Fibroblast of lung (primary cell): ENCODE measurements at places on chromosomes 5 and 9. TPM values are rescaled to one million over a fixed set of nuclear protein-coding genes. Genes with fewer than 3 reads are reported as not detected.
A peak's percentile ranks its signal among the peaks of the same experiment; 100 is the strongest.

COL15A1 gene
- 13.3 and 15.9 TPM in 2 replicates for polyA plus RNA-seq

CDX1 gene
- 0.09 and 1.8 TPM in 2 replicates for polyA plus RNA-seq

DOCK2 gene
- 1.1 and 1.3 TPM in 2 replicates for polyA plus RNA-seq

HEXB gene
- polyA plus RNA-seq = 203 and 254 TPM in 2 replicates

LHX6 gene
- polyA plus RNA-seq = 0.09 TPM in 1 of 2 replicates, not detected in the other

AGTPBP1 gene
- polyA plus RNA-seq = 6.8 and 10.6 TPM in 2 replicates

IFNA21 gene
- polyA plus RNA-seq = not detected in 2 replicates

PCDHGA4 gene
- 3.1 and 6.4 TPM in 2 replicates for polyA plus RNA-seq

TNFSF15 gene
- polyA plus RNA-seq = 0.11 and 0.76 TPM in 2 replicates

MTAP gene
- 20.0 and 31.1 TPM in 2 replicates for polyA plus RNA-seq

DNA sequence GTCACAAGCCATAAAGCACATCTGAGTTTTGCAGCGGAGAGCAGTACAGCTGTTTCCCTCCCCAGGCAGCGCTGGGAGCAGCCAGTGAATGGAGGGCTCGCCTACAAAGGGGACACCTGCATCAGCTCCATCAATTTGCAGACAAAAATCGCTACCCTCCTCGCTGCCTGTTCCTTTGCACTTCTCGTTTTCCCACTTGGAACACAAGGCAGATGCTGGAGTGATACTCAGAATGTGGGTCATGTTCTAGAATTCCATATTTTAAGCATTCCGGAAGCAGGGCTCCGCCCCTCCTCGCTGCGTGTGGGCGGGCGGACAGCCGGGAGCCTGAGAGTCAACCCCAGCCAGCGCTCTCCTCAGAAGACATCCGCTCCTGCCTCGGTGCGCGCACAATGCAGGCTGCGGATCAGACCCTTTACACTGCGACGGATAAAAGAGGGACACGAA is 92.1 kb downstream of the LMNB1 start:
- no peaks in the 10 kb centered on the region for H3K4me1 ChIP-seq
- DNase-seq = peak; percentile 49
- H3K27me3 ChIP-seq = no peaks in the 10 kb centered on the region
- no peaks in the 10 kb centered on the region for H3K36me3 ChIP-seq
- no peak overlapping the region for H3K27ac ChIP-seq

GRCh38 chr9:121567500-121568342 is 68.1 kb upstream of the GGTA1 start:
- peak overlapping the region; percentile 69 for H3K27ac ChIP-seq
- H3K4me3 ChIP-seq = no peak overlapping the region
- H3K4me1 ChIP-seq = peaks cover 31% of the 10 kb centered on the region

DNA sequence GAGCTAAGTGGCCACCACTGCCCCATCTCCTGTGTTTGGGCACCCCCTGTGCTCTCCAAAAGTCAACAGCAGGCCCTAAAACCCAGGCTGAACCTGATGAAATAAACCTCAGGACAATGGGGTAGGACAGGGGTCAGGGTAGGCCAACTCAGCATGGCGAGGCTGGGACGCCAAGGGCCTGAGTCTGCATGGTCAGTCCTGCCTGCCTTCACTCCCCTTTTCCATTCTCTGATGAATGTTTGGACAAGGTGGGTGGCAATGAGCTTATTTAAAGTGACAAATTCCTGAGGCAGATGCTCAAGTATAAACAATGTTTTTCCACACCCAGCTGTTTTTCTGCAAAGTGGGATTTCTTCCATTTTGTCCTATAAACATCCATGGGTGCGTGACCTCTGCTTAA is 47.2 kb upstream of the CXCL14 start:
- H3K4me3 ChIP-seq = no peak overlapping the region
- H3K36me3 ChIP-seq = no peaks in the 10 kb centered on the region
- no peaks in the 10 kb centered on the region for H3K4me1 ChIP-seq
- no peaks in the 10 kb centered on the region for H3K27me3 ChIP-seq
- DNase-seq = no peak

DNA sequence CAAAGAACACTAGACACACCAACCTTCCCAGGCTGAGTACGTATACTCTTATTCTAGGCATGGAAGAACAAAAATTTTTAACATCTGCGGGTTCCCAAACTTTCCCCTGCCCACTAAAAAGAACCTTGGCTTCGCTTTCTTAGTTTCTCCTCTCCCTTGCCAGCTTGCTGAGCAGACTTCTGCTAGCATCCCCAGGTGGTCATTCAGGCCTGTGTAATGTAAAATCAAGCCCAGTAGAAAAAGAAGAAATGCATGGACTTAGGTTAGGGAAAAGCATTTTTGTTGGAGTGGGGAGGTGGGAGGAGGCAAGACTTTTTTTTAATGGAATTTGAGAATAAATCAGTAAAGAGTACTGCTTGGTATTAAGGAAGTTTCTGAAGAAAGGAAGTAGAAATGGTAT is 331.0 kb upstream of the TLE4 start:
- H3K36me3 ChIP-seq = no peaks in the 10 kb centered on the region
- no peaks in the 10 kb centered on the region for H3K4me1 ChIP-seq
- no peak overlapping the region for H3K4me3 ChIP-seq
- no peaks in the 10 kb centered on the region for H3K27me3 ChIP-seq
- DNase-seq = no peak

GRCh38 chr5:79183011-79183410 is 52.9 kb upstream of the JMY start:
- H3K4me1 ChIP-seq = no peaks in the 10 kb centered on the region
- no peak overlapping the region for H3K4me3 ChIP-seq

DNA sequence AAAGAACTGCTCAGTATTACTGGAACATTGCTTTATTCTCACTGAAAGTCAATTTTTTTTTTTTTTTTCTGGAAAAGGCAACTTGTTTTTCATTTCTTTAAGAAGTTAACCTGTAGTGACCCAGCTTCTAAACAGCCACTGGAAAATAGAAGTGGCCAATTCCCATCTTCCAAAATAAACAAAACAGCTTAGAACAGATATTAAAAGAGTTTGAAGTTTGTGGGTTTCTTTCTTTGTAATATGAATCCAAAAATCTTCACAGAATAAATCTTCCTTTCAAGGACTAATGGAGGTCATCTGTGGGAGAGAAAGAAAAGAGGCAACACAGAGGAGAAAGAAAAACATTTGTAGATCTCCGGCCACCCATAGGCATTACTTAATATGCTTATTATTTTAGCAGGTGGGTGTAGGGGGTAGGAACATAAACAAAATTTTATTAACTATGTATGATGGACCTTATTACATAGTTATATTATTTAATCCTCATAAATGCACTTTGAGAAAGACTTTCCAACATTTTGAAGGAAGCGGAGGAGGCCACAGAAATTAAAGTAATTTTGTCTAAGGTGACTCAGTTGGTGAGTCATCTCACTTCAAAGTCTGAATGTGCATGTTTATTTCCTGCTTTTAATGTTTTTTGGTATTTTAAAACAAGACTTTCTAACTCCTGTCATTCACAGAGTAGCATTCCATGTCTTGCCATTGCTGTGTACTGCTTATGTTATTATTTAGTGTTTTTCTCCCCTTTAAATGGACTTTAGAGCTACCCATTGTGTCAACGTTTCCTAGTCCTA is 1791.8 kb upstream of the WWC1 start:
- no peak overlapping the region for H3K4me3 ChIP-seq
- DNase-seq = no peak
- no peaks in the 10 kb centered on the region for H3K36me3 ChIP-seq
- no peaks in the 10 kb centered on the region for H3K27me3 ChIP-seq
- H3K4me1 ChIP-seq = no peaks in the 10 kb centered on the region
- H3K27ac ChIP-seq = no peak overlapping the region

- DNase-seq = peak; percentile 9
- no peak overlapping the region for H3K4me3 ChIP-seq
- H3K4me1 ChIP-seq = no peaks in the 10 kb centered on the region
Observed at GRCh38 chr5:155726267-155726666, 600.7 kb upstream of the SGCD start.

DNA sequence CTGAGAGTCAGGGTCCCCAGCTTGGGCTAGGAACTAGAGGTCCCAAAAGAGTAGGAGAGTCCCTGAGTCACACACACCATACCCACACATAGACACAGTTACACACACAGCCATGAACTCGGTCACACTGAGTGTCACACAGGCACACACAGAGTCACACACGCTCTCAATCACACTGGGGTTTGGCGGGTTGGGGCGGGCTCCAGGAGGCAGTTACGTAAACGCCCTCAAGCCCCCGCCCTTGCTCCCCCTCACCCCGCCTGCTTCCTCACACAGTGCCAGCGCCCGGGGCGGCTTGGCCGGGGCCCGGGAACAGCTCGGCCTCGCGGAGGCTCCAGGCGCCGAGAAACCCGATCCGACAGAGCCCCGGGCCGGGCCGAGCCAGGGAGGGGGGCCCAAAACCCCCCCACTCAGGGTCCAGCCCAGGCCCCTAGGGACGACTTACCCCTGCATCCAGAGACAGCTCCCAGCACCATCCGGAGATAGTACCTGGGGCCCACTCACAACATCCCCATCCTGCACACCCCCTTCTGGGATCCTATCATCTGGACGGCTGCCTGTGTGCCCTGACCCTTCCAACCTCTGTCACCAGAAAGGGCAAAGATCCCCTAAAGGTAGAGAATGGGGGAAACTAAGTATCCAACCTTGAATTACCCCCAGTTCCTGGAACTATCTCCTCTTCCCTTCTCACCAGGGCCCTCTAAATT is 3.5 kb upstream of the CNTFR start:
- H3K4me1 ChIP-seq = no peaks in the 10 kb centered on the region
- H3K27me3 ChIP-seq = peaks cover 52% of the 10 kb centered on the region
- no peaks in the 10 kb centered on the region for H3K36me3 ChIP-seq
- no peak for DNase-seq
- no peak overlapping the region for H3K27ac ChIP-seq

DNA sequence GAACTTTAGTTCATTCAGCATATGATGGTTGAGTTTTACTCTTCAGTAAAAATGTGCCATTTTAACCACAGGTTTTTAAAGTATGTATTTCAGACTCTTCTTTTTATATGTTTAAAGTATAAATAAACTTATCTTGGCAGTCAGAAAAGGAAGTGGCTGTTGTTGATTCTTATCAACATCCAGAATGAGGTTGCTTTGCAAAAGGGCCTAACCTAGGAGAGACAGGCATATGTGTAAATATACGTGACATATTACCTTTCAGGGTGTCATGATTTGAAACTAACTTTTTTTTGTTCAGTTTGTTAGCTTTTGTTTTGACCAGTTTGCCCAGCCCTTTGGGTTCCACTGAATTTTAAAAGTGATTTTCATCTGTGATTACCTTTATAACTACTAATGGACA is 7.4 kb downstream of the SMARCA2 start:
- no peaks in the 10 kb centered on the region for H3K36me3 ChIP-seq
- no peak overlapping the region for H3K4me3 ChIP-seq
- peaks cover 7% of the 10 kb centered on the region for H3K4me1 ChIP-seq
- H3K27ac ChIP-seq = no peak overlapping the region

- H3K27ac ChIP-seq = peak overlapping the region; percentile 69
- no peak for DNase-seq
Observed at GRCh38 chr9:129177443-129177790, 644 bp downstream of the IER5L start.

DNA sequence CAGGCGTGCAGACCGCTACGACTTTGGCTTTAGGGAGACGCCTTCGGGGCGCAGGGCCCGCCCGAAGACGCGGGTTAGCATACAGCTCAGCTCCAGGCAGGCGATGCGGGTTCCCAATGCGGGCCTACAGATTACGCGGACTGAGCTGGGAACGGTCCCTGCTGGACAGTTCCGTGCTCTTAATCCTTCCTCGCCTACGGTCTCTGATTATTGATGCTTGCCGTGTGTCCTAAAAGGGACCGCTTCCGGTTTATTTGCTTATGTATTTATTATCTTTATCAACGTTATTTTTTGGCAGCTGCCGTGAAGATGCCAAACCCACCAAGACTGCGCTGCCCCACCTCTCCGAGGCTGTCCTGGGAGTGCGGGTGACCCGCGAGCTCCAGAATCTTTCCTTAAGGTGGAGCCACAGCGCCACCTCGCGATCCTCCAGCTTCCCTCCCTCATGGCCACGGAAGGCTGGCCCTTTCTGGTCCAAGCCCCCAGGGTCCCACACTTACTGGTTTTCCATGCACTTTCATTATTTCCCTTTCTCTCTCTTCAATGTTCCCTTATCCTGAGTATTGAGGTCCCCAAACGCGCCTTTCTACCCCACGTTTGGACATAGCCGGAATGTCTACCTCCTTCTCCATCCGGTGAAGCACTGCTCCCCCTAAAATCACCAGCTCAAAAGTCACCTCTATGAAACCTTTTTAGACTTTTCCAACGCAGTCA is 7.0 kb upstream of the EBF1 start:
- no peaks in the 10 kb centered on the region for H3K36me3 ChIP-seq
- peaks cover 21% of the 10 kb centered on the region for H3K27me3 ChIP-seq
- DNase-seq = peak; percentile 75
- peak overlapping the region; percentile 7 for H3K4me3 ChIP-seq
- peaks cover 3% of the 10 kb centered on the region for H3K4me1 ChIP-seq

DNA sequence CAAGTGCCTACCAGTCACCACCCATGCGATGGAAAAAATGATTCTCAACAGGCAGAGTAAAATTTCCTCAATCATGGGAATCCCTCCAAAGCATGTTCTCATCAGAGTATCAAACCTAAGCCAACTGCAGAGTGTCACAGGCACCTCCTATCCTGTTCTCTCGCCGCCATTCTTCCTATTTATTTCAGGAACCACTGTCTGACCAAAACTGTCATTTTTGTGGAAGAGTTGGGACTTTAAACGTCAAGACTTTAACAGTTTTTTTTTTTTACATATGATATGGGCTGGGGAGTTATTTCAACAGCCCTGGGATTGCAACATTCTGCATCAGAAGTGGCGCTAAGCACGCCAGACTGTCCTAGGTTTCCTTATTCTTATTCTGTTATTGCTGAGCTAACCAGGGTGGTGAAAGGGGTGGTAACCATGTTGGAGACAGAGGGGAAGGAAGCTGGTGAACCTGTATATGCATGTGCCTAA is 29.5 kb downstream of the PFDN1 start:
- no peak overlapping the region for H3K4me3 ChIP-seq
- H3K36me3 ChIP-seq = no peaks in the 10 kb centered on the region
- H3K4me1 ChIP-seq = no peaks in the 10 kb centered on the region
- peak; percentile 74 for DNase-seq
- no peaks in the 10 kb centered on the region for H3K27me3 ChIP-seq
- H3K27ac ChIP-seq = no peak overlapping the region

DNA sequence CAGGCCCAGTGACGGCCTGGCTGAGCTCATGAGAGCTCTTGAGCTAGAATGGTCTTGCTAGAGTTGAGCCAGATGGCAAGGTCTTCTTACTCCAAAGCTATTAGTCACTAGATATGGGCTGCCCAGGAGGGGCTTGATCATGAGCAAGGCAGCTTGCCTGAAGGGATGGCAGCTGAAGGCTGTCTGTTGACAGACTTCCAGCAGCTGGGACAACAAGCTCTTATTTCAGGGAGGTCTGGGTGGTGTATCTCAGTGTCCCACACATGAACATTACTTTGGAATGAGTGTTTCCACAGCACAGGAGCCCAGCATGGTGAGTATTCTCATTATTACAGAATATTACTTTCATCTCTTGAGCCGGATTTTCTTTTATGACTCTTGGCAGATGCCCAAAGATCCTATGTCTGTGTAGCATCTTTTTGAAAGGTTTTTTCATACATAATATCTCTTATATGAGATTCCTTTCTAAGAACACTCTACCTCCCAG is 414.1 kb downstream of the ARHGEF28 start:
- H3K27ac ChIP-seq = no peak overlapping the region
- peak; percentile 96 for DNase-seq
- no peaks in the 10 kb centered on the region for H3K4me1 ChIP-seq

GRCh38 chr5:168073311-168073710 is 218.1 kb upstream of the WWC1 start:
- no peak for DNase-seq
- no peaks in the 10 kb centered on the region for H3K4me1 ChIP-seq
- H3K27me3 ChIP-seq = no peaks in the 10 kb centered on the region
- H3K36me3 ChIP-seq = no peaks in the 10 kb centered on the region

GRCh38 chr5:99054972-99055371 is 126.2 kb upstream of the CHD1 start:
- DNase-seq = no peak
- no peaks in the 10 kb centered on the region for H3K36me3 ChIP-seq
- H3K4me1 ChIP-seq = no peaks in the 10 kb centered on the region
